ENCODE measurements at places on chromosomes 6 and 20.

DNA sequence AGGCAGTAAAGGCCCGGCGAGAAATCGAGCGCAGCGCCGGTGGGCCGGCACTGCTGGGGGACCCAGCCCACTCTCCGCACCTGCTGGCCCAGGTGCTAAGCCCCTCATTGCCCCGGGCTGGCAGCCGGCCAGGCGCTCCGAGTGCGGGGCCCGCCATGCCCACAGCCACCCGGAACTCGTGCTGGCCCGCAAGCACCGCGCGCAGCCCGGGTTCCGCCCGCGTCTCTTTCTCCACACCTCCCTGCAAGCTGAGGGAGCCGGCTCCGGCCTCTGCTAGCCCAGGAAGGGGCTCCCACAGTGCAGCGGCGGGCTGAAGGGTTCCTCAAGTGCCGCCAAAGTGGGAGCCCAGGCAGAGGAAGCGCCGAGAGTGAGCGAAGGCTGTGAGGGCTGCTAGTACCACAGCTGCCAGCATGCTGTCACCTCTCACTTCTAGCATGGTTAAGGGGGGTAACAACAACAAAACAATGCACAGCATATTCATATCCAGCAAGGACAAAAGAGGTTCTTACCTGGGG, 11.3 kb upstream of the GMPR start:
- no peak for DNase-seq

DNA sequence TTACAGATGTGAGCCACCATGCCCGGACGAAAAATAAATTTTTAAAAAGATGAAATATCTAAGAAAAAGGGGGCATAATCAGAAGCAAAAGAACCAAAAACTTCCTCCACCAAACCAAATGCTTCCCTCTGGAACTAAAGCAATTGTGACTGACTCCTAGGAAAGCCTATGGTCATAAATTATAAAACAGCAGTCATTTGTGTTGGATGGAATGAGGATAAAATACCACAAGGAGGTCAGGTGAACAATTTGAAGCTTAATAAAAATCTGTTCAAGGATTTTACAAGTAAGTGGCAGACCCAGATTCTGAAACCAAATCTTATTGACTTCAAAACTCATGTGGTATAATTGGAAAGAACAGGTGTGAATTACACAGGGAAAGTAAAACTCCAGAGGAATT, 114.5 kb downstream of the KIF13A start:
- no peak for DNase-seq

GRCh38 chr20:37530696-37531095, 3.0 kb upstream of the BLCAP start:
- no peak for DNase-seq

DNA sequence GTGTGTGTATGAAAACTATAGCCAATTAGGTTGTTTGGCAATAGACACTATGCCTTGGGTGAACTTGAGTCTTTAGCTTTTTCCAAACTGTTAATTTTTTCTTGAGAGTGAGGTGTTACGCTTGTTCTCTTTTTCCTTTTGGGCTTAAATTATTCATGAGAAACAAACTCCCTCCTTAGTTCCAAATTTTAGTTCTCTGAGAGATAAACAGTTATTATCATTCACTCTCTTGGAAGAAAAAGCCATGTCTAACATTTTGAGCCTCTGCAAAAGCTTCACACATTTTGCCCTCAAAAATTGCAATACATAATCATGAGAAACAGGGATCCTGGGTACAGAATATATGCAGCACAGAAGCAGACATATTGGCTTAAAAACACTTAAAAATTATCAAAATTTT, 1353.9 kb upstream of the MAP3K7 start:
- no peak for DNase-seq

DNA sequence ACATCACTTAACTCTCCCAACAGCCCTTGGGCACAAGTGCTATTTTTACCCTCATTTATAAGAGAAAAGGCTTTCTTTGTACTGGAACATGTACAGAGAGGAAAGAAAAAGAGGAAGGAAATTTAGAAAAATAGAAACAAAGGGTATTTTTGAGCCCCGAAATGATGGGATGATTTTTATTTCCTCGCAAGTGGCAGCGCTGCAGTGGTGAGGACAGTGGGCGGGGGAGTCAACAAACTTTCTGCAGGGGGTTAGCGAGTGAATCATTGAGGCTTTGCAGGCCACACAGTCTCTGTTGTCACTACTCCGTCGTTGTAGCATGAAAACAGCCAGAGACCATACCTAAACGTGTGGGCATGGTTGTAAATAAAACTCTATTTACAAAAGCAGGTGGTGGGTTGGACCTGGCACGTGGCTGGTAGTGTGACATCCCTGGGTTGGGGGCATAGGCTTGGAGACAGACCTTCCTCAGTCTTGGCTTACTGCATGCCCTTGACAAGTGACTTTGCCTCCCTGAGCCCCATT, 25.5 kb upstream of the OCSTAMP start:
- DNase-seq: no peak

DNA sequence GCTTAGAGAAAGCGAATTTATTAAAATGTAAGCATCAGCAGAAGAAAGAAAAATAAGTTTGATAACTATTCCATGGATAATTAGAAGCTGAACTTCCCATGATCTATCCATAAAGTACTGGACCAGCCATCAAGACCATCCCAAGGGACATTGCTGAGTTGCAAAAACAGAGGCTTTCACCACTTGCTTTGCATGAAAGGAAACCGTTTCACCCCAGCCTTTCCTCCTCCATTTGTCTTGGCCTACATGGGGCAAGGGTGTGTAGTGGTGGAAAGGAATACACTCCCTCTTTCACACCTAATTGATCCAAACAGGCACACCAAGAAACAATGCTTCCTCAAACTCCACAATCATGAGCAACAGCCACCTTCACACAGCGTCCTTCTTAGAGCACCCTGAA, 10.4 kb downstream of the HIVEP2 start:
- no peak for DNase-seq

- DNase-seq: no peak
Measured at GRCh38 chr6:65531533-65531932, 175.5 kb downstream of the EYS start.

GRCh38 chr6:971981-972640, 279.2 kb upstream of the EXOC2 start:
- DNase-seq: no peak

DNA sequence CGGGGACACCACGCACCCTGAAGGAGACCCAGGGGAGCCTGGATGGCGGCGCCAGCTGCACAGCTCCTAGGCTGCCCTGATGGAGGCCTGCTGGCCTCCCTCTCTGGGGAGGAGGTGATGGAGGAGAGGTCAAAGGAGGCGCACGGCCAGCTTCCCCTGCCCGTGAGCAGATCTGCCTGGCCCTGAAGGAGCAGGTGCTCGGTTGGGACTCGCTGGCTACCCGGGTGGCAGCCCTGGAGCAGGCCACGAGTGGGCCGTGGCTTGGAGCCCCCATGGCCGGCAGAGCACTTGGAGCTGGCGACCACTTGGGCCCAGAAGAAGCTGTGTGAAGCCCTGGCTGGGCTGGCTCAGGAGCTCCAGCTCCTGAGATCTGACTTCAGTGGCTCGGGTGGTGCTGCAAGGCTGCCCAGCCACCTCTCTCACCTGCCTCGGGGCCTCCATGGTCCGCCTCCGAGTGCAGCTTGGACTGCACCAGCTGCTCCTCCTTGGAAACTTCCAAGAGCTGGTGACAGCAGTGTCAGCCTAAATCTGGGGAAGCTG, 7.5 kb upstream of the RAET1E start:
- DNase-seq: no peak

DNA sequence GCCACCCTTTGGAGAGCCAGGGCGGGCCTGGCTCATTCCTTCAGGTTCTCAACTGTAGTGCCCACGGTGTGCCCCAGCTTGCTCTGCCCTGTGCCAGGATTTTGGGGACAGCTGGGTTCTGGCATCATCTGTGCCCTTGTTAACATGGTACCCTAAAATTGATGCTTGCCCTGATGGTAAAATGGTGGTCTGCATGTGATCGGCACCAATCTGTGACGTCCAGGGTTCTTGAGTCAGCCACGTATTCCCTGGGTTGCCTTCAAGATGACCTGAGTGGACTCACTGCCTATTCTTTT, 31.2 kb upstream of the APCDD1L start:
- DNase-seq: no peak

DNA sequence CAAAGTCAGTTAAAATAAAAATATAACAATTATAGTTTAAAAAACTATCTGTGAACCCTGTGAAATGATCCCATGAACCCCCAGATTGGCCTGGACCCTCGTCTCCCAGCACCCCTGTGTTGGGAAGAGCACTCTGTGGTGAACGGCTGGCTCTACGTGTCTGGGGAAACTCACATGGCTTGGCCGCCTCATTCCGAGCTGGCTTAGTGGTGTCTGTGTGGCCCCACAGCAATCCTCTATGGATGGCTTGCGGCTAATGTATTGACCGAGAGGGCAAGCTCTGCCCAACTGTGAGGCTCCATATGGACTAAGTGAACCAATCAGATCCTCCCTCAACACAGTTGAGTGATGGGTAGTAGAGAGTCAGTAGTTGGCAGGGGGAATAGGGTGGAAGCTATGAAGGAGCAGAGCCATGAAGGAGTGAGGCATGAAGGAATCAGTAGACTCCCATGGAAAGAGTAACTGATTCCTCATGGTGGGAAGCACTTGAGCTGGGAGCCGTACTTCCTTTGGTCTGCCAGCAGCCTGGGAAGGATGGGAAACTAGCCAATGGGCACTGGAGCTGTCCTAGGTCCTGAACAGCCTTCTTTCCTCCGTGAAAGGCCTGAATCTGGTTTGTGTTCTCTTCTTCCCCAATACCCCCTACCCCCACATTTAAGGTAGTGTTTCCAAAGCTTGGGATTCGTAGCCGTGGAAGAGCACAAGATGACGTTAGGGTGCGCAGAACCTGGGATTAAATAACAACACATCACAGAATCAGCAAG, 21.6 kb upstream of the ZNF831 start:
- no peak for DNase-seq

- DNase-seq: no peak
Measured at GRCh38 chr6:120228297-120228696, 878.7 kb upstream of the MAN1A1 start.
